ENCODE measurements at places on chromosomes 4 and X. TPM values are rescaled to one million over a fixed set of nuclear protein-coding genes. Genes with fewer than 3 reads are reported as not detected.
A peak's percentile ranks its signal among the peaks of the same experiment; 100 is the strongest.

Gene ADRA2C
- not detected for polyA plus RNA-seq

Gene NSUN7
- 21.7 TPM for polyA plus RNA-seq

Gene UCP1
- 0.04 TPM for polyA plus RNA-seq

Gene CCKAR
- not detected for polyA plus RNA-seq

Gene AMMECR1
- 10.6 TPM for polyA plus RNA-seq

Gene RIPPLY1
- 0.07 TPM for polyA plus RNA-seq

Gene VCX3B
- not detected for polyA plus RNA-seq

Gene H2BW2
- not detected for polyA plus RNA-seq

Gene OGT
- polyA plus RNA-seq, result 223 TPM

DNA sequence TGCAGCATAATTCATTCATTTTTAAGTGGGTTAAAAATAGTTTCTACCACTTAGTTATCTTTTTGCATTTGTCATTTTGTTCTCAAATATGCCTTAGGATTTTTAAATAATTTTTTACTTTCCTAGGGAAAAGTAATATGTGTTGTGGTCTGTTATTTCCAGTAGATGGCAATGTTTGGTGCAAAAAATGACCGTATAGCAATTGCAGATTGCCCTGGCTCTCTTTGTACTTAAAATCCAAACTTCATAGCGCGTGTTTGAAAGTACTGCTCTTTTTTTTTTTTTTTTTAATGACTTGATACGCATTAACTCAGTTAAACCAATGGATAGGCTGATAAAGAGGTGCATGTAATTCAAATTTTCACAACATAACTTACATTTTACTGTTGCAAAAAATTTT, 74.4 kb upstream of the RBMX start:
- no peak for DNase-seq

DNA sequence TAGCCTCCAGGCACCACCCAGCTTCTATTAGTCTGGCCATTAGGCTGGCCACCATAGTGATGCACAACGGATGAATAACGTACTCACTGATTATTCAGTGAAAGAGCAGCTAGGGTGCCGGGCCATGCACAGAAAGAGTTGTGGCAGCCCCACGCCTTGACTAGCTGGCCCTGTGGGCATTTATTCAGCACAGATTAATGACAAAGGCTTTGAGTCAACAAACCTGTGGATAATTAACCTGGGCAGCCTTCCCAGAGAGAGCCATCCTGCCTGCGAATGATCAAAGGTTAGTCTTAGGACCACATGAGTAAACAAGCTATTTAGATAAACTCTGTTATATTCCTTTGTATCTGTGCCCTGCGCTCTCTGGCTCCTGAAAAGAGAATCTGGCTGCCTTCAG, 37.2 kb downstream of the MAP9 start:
- DNase-seq, result peak; percentile 4

GRCh38 chrX:132393485-132393884, 95.4 kb downstream of the MBNL3 start:
- no peak for DNase-seq

GRCh38 chr4:13750594-13750993, 123.1 kb upstream of the BOD1L1 start:
- peak; percentile 41 for DNase-seq

DNA sequence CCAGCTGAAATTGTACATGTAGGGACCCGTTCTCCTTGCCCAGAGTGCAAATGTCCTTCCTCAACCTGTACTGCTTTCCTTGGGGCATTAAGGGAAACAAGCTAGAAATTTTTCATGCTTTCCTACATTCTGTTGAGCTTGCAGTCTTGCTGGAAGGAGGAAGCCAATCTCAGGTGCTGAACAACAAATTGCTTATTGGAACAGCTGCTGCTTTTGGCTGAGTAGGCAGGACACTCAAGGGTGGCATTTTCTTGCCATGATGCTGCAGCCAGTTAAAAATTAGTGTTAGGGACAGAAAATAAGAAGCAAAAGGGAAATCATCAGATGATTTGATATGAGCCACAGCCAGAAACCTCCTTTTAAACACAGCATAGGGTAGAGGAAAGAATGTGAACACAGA, 223.7 kb downstream of the QDPR start:
- DNase-seq, result no peak

- DNase-seq, result no peak
Measured at GRCh38 chr4:67403342-67403741, 142.0 kb downstream of the CENPC start.

DNA sequence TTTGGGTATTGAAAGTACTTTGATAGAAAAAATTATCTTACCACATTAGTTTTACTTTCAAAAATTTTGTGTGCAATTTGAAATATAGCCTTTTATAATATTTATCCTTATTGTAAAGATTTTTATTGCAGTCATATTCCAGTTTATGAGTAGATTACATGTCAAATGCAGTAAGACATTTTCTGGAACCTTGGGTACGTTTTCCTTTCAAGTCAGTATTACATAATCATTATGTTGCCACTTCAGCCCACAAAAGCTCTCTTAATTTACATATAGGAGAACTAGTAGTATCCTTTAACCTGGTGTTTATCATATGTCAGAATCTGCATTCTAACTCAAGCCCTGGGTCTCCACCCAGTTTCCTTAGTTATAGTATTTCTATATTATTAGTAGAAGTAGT, 98.5 kb downstream of the CENPC start:
- no peak for DNase-seq

- no peak for DNase-seq
Measured at GRCh38 chr4:42104521-42104920, 47.9 kb downstream of the BEND4 start.

- peak; percentile 74 for DNase-seq
Measured at GRCh38 chr4:20422398-20422797, 170.7 kb downstream of the SLIT2 start.

Data from small intestine (tissue), 16 donors.